BE2C (cell line): ENCODE measurements at places on chromosomes 13 and 19.
A peak's percentile ranks its signal among the peaks of the same experiment; 100 is the strongest.

- DNase-seq = no peak
Observed at GRCh38 chr13:59449750-59450149, 714.0 kb downstream of the DIAPH3 start.

- DNase-seq = peak; percentile 39
Observed at GRCh38 chr19:50829801-50830200, 3.6 kb downstream of the KLK15 start.

DNA sequence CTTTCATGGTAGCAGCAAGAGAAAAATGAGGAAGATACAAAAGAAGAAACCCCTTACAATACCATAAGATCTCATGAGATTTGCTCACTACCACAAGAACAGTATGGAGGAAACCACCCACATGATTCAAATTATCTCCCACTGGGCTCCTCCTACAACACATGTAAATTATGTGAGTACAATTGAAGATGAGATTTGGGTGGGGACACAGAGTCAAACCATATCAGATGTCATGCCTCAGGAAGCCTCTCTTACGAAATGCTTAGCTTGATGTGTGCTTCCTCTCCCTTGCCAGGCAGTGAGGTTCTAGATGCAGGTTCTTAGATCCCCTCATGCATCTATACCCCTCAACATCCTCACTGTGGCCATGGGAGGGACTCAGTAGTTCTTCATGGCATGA lies 63.2 kb upstream of the RGCC start:
- no peak for DNase-seq

DNA sequence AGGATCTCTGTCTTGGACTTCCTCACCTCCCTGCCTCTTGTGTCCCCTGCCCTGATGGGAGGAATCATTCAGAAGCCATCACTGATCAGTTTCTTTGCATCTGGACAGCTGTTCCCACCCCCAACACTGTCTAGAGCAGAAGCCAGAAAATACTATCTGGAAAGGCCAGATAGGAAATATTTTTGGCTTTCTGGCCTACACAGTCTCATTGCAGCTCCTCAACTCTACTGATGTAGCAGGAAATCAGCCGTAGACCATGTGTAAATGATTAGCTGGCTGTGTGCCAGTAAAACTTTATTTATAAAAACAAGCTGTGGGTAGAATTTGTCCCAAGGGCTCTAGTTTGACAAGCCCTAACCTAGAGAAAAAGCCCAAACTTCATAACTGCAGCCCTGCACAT lies 5.6 kb downstream of the SIGLEC7 start:
- no peak for DNase-seq

- no peak for DNase-seq
Observed at GRCh38 chr19:31114585-31114984, 234.7 kb downstream of the TSHZ3 start.
